Muscle of arm (tissue), 14 donors: ENCODE measurements at places on chromosomes 5 and 9. TPM values are rescaled to one million over a fixed set of nuclear protein-coding genes. Genes with fewer than 3 reads are reported as not detected.

DNA sequence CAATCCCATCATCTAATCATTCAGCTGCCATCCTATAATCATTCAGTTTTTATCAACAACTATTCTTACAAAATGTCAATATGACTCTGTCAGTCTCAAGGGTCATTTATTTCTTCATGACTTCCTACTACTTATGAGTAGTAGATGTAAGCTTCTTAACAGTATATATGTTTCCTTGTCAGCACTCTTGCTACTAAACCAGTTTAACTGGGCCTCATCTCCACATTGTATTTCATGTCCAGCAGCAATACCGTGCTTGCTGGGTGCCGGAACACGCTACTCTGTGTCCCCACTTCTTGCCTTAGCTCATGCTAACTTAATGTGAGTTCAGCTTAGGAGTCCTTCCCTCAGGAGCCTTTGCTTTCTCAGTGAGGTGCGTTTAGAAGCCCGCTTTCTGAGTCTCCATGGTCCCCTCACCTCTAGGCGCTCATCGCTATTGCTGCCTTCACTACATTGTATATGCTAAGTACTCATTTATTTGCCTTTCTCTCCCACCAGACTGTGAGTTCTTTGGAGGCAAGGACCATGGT is 32.9 kb downstream of the ELL2 start:
- no peak for DNase-seq

DNA sequence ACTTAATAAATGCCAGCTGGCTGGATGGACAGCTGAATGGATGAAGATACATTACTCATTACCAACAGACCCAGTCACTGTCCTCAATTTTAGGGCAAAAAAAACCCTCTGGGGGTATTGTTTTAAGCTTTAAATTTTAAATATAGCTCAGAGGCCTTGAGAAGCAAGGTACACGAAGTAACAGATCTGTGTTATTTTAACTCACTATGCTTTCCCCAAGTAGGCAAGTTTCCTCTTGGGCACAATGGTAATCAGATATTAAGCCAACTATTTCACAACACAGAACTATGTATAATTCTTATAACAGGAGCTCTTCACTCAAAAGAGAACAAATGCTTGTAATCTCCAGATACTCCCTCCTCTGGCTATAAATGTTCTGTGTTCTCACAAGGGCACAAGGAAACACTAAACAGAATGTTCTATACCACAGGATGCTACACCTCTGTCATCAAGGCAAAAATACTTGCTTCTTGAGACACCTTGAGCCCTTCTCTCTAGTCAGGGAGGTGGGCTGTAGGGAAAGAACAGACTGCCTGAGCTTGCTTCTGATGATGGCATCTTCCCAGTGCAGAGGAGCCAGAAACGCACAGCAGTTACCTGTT is 443.8 kb downstream of the SPOCK1 start:
- no peak for DNase-seq

GRCh38 chr9:133862585-133863256 is 124.6 kb upstream of the SARDH start:
- peak; percentile 45 for DNase-seq

GRCh38 chr5:173313351-173313801 is 14.8 kb downstream of the STC2 start:
- DNase-seq: no peak

GRCh38 chr5:154331232-154331631 is 114.6 kb upstream of the SAP30L start:
- no peak for DNase-seq

ST8SIA4 gene
- polyA plus RNA-seq: 6.7 TPM
